Cardiac fibroblast (primary cell): ENCODE measurements at places on chromosomes 12 and 14.

DNA sequence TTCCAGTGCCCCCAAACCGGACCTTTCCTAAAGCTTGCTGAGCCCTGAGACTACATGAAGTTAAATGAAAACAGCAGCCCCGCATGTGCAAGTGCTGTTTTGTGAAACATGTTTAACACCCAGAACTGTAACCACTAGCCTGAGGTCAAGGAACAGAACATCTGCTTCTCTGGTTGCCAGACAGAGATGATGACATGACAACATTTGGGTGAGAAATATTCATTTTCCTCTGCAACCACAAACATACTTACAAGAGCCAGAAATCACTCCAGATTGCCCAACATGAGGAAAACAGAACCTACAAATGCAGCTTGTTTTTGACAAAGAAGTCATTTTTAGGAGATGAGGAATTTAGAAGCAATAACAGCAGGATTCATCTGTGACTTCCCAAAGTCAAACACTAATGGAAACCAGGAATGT lies 110.4 kb downstream of the BCAT1 start:
- peak; percentile 97 for DNase-seq

GRCh38 chr14:62501021-62501750 lies 544.1 kb downstream of the KCNH5 start:
- no peak for DNase-seq

- no peak for DNase-seq
Observed at GRCh38 chr12:119071638-119072231, 90.4 kb downstream of the SRRM4 start.

DNA sequence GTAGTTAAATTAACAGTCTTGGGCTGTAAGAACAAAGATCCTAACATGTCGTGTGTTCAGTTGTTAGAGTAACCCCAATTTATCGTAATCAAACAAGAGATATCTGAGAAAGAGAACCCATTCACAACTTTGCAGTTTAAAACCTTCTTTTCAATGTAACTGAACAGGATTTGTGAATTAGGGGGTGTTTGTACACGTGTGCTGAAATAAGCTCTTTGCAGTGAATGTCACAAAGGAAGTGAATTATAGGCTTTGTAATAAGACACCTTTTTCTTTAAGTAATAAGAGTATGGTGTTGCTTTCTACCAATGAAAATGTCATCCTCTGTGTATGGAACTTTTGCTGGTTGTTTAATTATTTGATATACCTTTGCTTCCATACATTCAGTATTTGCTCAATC lies 114.0 kb downstream of the ALX1 start:
- DNase-seq = no peak

- DNase-seq = no peak
Observed at GRCh38 chr12:26668230-26668629, 164.8 kb downstream of the ITPR2 start.
